Kidney tubule cell (primary cell): ENCODE measurements at places on chromosomes 4 and X.

GRCh38 chr4:106708464-106708816 is 327.7 kb downstream of the DKK2 start:
- DNase-seq = no peak

- DNase-seq = no peak
These were observed 152.5 kb upstream of the SPRY1 start for GRCh38 chr4:123244137-123244536.

GRCh38 chr4:30443289-30443688 is 276.9 kb upstream of the PCDH7 start:
- DNase-seq = no peak

GRCh38 chr4:11739992-11740391 is 311.3 kb upstream of the HS3ST1 start:
- no peak for DNase-seq

GRCh38 chrX:2474963-2475726 is 25.6 kb downstream of the DHRSX start:
- DNase-seq = no peak

DNA sequence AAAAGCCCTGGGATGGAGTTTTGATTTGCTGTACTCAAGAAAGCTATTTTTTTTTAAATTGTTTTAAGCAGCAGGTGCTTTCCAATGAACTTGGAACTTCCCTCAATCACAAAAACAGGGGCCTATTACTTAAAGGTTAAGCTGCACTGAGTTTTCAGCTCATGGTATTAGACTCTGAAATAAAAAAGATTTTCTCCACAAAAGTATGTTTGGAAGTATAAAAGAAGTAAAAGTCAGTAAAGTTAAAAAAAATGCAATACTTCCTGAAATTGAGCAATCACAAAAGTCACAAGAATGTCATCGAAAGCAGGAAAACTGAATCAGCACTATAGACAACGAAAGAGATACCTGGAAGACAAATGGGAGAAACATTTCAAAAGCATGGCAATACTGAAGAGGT is 38.9 kb upstream of the PLAC8 start:
- DNase-seq = no peak

DNA sequence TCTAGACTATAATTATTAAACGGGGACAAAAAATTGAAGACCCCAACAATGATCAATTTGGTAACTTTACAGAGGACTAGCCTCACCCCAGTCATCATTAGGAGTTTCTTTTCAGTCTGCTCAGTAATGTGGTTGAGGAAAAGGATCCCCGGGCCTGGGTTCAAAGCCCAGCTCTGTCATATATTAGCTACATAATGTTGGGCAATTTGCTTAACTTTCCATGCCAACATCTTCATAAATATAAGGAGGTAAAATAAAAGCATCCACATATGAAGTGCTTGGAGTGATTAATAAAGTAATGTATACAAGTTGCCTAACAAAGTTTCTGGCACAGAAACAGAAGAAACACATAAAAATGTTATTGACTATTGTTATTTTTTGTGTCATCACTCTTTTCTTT is 53.4 kb upstream of the ANTXR2 start:
- no peak for DNase-seq

- peak; percentile 57 for DNase-seq
These were observed 197.8 kb downstream of the PALLD start for GRCh38 chr4:168694667-168695066.

DNA sequence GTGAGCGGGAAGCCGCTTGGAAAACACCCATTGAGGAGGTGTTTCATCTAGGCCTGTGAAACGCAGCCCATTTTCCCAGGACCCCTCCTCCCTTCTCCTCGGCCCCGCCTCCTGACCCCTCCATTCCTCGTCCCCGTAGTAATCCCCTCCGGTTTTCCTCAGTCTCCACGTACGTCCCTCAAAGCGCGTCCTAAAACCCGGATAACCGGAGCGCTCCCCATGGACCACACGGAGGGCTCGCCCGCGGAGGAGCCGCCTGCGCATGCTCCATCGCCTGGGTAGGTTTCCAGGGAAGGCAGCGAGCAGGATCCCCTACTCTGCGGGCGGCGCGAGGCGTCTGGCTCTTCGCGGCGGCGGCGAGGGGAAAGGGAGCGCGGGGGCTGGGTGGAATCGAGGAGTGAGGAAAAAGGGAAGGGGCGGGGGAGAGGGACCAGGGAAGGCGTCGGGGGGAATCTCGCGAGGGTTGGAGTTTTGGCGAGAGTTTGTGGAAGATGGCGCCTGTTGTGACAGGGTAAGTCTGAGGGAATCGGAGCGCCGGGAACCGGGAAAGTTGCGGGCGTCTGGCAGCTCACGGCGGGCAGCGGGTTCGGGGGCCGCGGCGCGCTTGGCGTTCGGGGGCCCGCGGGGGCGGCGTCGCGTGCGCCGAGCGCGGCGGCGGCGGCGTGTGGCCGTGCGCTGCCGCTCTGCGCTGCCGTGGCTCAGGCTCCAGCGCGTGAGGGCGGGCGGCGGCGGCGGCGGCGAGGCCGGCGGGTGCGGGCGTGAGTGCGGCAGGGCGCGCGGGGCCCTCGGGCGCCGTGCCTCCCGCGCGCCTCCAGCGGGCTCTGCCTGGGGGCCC is at the start of gene RBPJ:
RBPJ (plus strand) TSS at position 477 of the 835 bp plus-strand sequence; CDS start at position 492, 15 bp downstream.
- peak; percentile 97 for DNase-seq

DNA sequence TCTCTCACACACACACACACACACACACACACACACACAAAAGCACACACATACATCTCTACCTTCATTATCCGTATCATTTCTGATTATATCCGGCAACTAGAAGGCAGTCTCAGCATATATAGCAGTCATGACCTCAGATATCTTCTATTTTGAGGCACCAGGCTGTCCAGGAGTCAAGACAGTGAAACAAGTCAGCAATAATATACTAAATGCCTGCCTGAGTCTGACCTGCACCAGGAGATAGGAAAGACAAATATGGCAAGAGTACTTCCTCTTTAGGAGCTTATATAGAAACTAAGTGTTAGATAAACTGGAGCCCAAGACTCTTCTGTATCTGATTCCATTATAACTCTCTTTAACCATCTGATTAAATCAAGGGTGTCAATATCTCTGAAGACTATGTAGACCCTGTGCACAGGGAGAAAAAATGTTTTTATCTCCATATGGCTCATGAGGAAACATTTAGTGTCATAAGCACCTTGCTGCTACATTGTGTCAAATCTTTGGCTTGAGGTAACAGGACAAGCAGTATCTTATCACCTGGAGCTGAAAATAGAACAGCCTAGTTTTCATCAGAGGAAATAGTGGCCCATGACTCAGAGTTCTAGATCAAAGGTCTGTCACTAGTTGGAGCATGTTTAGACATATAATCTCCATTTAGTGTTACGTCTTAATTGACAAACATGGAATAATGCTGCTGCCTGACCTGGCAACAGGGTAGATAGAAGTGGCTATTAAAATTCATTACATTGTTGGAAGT is 27.0 kb upstream of the FAM47B start:
- DNase-seq = peak; percentile 5

DNA sequence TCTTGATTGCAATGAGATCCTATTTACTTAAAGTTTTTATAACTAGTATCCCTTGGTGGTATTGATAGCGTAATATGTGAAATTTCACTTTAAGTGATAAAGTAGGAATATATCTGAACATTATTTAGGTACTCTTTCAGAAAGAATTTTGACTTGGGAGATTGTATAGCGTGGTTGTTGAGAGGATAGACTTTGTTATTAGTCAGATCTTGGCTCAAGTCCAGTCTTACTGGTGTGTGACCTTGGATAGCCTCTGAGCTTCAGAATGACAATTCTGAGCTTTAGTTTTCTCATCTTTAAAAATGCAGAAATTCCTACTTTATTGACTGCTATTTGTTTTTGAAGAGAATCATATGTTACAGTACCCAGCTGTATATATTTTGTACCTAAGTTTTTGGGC is 32.6 kb downstream of the DCK start:
- DNase-seq = peak; percentile 78

- peak; percentile 32 for DNase-seq
These were observed 1.7 kb upstream of the SRP72 start for GRCh38 chr4:56465599-56466295.

DNA sequence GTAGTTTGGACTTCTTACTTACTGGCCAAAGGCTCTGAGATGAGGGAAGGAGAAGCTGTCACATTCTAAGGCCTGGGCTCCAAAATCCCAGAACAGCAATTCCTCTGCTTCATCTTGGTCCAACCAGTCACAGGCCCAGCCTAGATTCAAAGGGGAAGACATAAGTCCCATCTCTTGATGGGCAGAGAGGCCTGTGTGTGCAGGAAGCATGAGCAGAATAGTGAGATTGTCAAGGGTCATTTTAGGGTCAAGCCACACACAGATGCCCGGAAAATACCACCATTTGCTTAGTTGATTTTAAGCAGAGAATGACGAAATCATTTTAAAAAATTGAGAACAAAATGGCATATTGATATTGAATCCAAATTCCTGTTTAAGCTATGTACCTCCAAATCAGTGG is 580.9 kb upstream of the ZFP42 start:
- no peak for DNase-seq

DNA sequence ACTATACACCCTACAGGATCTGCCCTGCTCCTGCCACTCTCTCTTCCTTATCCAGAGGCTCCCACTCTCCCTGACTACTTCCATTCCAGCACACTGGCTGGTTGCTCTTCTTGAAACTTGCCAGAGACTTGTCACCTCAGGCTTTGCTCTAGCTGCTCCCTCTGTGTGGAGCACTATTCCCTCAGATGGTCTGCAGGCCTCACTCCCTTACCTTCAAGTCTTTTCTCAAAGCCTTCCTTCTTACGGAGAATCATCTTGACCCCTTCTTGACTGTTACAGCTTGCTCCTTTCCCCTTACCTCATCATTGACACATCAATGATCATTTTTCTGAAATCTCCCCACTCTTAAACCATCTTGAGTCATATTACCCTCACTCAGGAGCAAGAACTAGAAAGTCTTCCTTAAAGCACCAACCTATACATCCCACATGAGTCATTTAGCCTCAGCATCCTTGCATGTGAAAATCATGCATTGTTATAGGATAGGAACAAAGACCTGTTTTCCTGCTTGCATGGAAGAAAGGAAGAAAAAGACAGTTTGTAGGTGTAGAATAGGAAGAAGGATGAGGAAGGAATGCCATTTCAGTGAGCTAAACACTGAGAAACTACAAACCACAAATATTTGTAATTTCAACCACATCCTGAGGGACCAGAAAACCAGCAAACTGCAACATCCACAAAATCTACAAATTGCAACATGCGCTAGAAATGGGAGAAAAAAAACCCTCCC is 55.7 kb downstream of the ANTXR2 start:
- DNase-seq = peak; percentile 90

DNA sequence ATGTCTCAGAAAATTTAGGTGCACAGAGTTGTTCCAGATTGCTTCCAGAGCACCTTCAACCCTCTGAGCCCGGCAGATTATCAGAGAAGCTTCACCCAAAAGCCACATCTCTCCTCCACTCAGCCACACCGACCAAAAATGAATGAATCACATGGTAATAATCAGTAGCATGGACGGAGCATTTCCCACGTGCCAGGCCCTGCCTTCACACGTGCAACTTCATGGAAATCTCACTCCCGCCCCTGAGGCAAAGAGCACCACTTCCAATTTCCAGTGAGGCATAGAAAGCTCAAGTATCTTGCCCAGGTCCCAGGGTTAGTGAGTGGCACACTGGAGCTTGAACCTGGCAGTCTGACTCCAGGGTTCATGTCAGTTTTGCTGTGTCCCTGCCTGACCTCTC is 56.5 kb downstream of the RELL1 start:
- no peak for DNase-seq

GRCh38 chr4:54662901-54663585 is 5.3 kb downstream of the KIT start:
- DNase-seq = no peak

DNA sequence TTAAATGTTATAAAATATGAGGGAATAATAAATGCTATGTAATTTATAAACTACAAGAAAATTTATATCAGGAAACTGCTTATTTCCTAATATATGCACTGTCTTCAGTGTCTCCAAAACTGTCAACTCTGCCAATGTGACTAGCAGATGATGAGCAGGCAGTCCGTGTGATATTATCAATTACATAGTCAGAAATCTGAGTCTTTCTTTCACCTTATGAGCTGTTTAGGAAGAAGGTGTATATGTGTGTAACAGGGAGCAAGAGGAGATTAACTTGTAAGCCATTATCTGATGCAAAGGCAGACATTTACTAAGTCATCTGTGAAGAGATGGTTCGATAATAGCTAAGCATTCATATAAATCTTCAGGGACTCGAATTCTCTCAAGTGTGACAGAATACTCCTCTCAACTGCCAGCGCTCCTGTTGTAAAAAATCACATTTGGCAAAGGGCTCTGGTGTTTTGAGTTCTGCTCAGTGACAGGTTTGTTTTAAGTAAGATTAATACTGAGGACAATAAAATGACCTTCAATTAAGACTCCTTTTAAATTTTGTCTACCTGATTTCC is 79.7 kb downstream of the SNCA start:
- DNase-seq = peak; percentile 14

- DNase-seq = no peak
These were observed 14.0 kb downstream of the SOD3 start for GRCh38 chr4:24809376-24809775.
